ENCODE measurements at places on chromosomes 2 and 18. TPM values are rescaled to one million over a fixed set of nuclear protein-coding genes. Genes with fewer than 3 reads are reported as not detected.

- no peak for DNase-seq
Measured at GRCh38 chr18:60248336-60249330, 123.9 kb downstream of the MC4R start.

DNA sequence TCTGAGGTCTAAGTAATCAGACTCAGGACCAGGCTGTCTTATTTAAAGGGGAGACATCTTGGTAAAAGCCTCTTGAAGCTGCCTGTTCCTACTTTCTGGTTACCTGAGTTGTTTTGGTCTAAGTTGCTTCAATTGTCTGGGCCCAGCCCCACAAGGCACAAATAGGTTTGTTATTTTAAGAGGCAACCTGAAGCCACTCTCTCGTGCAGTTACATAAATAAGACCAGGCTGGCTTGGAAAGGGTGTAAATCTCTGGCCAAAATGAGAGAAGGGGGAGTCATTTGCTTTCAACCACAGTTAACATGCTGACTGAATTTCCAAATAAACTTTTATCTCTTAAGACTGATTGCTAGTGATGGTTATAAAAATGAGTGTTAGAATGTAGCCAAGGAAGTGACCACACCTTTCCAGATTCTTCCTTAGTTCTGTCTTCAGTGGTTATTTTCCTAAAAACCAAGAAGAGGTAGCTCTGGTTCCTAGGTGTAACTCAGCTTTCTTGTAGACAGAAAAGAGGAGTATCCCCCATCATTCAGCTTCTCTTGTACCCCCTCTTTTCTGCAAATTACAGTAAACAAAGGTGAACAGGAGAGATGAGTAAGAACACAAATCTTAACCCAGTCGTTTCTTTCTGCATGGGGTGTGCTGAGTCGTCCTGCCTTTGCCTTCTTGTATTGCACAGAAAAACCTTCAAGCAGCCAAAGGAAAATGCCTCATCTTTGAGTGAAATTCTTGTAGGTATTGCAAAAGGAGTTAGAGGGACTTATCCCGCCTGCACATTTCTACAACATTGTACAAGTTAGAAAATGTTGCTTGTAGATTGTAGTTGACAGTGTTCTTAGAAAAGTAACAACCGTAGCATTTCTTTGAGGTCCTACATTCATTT lies 161.5 kb upstream of the NT5C1B start:
- no peak for DNase-seq

DNA sequence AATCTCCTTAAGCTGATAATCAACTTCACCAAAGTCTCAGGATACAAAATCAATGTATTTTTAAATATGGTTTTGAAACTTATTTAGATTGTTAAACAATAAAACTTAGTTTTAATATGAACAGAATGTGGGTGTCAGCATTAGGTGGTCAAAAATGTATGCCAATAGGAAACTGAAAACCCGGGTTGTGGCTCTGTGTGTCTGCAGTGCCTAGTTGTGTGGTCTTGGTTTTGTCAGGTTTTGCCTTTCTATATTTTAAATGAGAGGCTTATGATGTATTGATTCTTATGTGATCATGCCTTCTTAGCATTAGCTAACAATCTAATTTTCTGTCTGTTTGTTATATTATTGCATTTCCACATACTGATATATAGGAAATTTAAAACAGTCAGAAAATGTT lies 227.8 kb downstream of the ZNF407 start:
- no peak for DNase-seq

DNA sequence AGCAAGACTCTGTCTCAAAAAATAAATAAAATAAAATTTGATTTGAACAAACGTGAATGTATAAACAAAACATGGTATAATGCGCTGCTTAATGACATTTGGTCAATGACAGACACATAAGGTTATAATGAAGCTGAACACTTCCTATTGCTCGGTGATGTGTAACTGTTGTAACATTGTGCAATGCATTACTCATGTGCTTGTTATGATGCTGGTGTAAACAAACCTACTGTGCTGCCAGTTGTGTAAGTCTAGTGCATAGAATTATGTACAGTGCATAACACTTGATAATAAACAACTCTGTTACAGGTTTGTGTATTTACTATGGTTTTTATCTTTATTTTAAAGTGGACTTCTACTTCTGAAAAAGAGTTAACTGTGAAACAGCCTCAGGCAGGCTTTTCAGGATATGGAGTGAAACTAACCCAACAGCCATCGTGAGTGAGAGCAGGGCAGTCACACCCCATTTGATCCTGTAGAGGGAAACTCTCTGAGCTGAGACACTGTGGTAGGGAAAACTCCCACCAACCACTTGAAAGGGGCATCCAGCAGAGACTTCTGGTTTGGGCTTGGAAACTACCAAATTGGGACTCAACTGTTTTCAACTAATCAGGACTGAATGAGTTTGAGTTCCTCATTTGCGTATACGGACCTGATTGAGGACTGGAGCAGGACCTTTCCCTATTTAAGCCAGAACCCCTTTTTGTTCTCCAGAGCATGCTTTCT lies 8.7 kb upstream of the RPRD1A start:
- no peak for DNase-seq

The CSRNP3 gene
- total RNA-seq, result 2.0 TPM

The TLX2 gene
- total RNA-seq, result 0.12 TPM

DNA sequence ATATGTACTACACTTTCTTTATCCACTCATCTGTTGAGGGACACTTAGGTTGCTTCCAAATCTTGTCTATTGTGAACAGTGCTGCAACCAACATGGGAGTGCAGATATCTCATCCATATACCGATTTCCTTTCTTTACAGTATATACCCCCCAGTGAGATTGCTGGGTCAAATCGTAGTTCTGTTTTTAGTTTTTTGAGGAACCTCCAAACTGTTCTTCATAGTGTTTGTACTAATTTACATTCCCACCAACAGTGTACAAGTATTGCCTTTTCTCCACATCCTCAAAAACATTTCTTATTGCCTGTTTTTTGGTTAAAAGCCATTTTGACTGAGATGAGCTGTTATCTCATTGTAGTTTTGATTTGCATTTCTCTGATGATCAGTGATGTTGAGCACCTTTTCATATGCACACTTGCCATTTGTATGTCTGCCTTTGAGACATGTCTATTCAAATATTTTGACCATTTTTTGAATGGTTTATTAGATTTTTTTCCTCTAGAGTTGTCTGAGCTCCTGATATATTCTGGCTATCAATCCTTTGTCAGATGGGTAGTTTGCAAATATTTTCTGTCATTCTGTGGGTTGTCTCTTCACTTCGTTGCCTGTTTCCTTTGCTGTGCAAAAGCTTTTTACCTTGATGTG lies 12.2 kb downstream of the PLEK start:
- DNase-seq, result no peak

DNA sequence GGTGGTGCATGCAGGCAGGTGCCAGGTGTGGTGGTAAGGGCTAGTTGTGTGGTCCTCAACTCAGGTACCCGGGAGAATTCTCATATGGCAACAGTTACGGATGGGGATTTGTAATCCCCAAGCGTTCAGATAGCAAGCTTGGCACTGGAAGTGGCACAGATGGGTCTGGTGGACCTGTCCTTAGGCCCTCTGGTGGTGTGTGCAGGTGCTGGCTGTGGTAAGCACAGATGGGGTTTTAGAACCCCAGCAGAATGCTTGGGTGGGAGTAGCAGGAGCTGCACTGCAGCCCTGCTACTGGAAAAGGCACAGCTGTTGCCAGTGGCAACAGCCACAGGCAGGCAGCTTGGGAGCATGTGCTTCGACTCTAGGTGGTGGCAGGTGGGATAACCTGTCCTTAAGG lies 948.2 kb upstream of the FAM98A start:
- DNase-seq, result no peak

DNA sequence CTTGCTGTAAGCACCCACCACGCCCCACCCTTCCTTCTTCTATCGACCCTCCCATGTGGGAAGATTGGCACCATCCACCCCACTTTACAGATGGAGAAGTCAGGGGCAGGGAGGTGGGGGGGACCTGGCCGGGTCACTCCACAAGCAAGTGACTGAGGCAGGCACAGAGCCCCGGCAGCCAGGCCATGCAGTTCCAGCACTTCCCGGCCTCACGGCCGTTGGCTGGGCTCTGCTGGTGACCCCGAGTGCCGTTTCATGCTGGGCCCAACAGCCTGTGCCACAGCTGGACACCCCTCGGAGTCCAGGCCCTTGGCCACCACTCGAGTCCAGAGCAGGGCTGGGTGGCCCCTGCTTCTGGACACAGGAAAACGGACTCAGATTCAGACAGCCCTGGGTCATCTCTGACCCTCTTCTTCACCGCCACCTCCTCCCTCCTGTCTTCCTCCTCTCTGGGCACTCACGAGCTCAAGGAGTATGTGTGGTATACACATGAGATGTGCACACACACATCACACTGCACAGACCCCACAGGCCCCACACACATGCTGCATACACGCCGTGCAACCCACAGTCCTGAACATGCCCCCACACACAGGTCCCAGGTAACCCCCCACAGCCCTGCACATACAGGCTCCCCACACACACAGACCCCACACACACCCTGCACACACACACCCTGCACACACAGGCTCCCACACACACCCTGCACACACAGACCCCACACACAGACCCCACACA lies 89.3 kb upstream of the GPC1 start:
- DNase-seq, result no peak

The ANO7 gene
- 41.4 TPM for total RNA-seq

DNA sequence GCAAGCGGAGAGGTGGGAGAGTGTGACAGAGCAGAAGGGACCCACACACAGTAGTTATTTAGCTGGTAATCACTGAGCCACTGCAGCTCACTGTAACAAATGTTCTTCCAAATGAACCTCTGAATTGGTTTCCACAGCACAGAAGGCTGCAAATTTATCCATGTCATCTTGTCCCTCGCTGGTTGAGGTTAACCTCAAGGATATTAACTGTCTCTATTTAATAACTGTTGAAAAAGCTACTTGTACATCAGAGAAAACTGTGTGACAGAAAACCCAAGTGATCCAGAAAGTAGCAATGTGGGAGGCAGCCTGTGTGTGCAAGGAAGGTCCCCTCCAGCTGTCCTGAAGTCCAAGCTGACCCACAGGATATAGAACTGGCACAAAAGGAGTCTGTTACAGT lies 153.6 kb downstream of the DSEL start:
- no peak for DNase-seq

The TWIST2 gene
- 2.7 TPM for total RNA-seq

GRCh38 chr2:183868707-183869106 lies 729.6 kb upstream of the ZNF804A start:
- DNase-seq, result no peak

The MEIS1 gene
- total RNA-seq, result 8.9 TPM

DNA sequence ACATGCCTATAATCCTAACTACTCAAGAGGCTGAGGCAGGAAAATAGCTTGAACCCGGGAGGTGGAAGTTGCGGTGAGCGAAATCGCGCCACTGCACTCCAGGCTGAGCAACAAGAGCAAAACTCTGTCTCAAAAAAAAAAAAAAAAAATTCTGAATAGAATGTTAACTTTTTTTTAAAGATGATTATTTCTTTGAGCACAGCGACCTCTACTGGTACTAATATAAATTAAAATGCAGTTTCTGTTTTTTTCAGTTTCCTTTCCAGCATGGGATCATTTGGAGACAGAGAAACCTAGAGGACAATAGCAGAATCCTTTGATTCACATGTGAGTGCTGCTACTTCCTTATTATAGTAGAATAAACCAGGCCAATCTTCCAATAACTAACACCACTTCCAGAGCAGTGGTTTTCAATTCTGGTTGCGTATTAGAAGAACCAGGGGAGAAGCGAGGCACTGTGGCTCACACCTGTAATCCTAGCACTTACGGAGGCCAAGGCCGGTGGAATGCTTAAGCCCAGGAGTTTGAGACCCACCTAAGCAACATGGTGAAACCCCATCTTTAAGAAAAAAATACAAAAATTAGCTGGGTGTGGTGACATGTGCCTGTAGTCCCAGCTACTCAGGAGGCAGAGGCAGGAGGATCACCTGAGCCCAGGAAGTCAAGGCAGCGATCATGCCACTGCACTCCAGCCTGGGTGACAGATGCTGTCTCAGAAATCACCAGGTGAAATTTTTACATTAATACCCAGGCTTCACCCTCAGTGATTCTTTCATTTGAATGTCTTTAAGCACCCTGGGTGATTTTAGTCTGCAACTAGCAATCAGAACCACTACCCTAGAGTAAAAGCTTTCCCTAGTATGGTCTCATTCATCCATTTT lies 10.1 kb downstream of the SRSF7 start:
- DNase-seq, result no peak

The ADI1 gene
- 83.2 TPM for total RNA-seq

DNA sequence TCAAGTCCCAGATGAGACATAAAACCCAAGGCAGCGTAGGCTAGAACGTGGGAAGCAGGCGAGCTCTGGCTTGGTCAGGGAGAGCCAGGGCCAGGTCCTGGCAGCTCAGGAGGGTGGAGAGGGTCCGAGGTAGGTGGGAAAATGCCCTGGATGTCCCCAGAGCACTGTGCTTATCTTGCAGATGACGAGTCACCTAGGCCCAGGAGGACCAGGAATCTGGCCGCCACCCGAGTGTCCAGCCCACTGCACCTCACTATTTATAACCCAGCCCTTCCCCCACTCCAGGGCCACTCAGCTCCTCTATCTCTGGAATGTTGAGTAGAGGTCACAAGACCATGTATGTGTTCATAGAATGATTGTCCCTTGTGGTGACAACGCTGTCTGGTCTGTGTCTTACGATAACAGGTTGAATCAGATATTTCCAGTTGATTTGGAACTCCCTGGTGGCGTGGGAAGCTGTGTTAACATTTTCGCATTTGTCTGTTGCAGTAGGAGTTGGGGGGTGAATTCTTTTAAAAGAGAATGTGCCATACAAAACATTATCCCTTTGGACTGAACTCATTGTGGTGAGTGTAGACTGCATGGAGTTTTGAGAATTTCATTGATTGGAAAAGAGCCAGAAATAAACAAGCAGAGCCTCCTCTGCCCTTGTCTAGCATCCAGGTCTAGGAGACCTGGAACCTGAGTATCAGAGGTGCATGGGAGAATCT lies 47.5 kb downstream of the EMILIN2 start:
- no peak for DNase-seq

- no peak for DNase-seq
Measured at GRCh38 chr18:10660179-10660884, 134.5 kb downstream of the NAPG start.

- DNase-seq, result no peak
Measured at GRCh38 chr2:121171625-121172119, 113.3 kb downstream of the TFCP2L1 start.

The CRACDL gene
- 11.5 TPM for total RNA-seq

- DNase-seq, result no peak
Measured at GRCh38 chr2:165348441-165348840, 109.2 kb downstream of the SCN2A start.

The PRKAG3 gene
- total RNA-seq, result not detected

- no peak for DNase-seq
Measured at GRCh38 chr2:204892506-204893255, 347.4 kb downstream of the PARD3B start.

- no peak for DNase-seq
Measured at GRCh38 chr2:190090148-190090547, 27.6 kb upstream of the MSTN start.

Measured in colonic mucosa (tissue), 4 donors.